NCI-H146 (cell line): ENCODE measurements at places on chromosomes 11 and 22.
A peak's percentile ranks its signal among the peaks of the same experiment; 100 is the strongest.

GRCh38 chr11:67615728-67616430 lies 9.1 kb downstream of the NDUFV1 start:
- no peak for DNase-seq

DNA sequence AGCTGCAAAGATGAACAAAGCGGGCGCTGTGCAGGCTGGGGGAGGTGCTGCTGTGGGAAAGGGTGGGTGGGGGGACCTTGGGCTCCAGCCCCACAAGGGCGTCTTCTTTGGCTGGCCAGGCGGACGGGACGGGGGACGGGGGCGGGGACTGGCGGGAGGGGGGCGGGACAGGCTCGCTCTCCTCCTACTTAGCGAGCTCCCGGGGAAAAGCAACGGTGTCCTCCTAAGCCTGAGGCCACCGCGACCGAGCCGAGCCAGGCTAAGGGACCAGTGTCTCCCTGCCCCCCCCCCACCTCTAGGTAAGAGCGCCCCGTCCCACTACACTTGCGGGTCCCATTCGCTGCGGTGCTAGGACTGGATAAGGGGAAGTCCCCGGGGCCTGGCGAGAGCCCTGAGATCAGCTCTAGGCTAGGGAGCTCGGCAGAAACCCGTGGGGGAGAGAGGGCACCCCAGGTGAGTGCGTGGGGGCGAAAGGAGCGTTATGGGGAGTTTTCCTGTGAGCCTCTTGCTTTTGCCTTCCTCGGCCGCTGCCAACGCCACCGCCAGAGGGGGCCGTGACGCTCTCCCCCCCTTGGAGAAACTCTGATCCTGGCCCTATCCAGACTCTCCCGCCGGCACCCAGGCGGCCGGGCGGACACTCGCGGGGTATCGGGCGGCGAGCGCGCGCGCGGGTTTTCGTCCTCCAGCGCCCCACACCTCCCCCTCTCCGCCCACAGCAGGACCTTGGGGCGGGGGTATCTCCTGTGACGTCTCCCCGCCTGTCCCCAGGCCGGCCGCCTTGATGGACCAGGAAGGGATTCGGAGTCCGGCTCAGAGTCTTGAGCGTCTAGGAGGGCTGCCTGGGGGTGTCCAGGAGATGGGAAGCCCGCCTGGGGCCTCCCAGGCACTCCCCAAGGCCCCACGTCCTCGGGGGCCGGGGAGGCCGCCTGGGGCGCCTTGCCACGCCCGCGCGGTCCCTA lies at the start of gene PHLDB1:
Gene PHLDB1 (plus strand): TSS at position 215 of the 959 bp plus-strand sequence. CDS start 6,222 bp downstream, outside the sequence.
- peak; percentile 62 for DNase-seq

DNA sequence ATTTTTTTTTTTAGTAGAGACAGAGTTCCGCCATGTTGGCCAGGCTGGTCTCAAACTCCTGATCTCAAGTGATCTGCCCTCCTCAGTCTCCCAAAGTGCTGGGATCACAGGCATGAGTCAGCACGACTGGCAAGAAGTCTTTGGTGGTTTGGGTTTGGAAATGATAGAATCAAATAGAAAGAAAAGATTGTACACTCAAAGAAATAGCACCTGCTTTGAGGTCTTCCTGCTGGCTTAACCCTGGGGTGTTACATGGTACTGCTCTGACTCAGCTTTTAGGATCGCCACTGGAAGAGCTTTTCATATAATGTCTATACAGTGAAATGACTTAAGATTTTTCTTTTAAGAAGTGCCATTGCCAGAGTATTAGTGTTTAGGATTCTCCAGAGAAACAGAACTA lies 50.2 kb downstream of the JAM3 start:
- DNase-seq = no peak

GRCh38 chr11:61335355-61335710 lies 2.3 kb downstream of the TKFC start:
- DNase-seq = no peak

- no peak for DNase-seq
Observed at GRCh38 chr11:69301455-69302401, 7.8 kb downstream of the MYEOV start.

DNA sequence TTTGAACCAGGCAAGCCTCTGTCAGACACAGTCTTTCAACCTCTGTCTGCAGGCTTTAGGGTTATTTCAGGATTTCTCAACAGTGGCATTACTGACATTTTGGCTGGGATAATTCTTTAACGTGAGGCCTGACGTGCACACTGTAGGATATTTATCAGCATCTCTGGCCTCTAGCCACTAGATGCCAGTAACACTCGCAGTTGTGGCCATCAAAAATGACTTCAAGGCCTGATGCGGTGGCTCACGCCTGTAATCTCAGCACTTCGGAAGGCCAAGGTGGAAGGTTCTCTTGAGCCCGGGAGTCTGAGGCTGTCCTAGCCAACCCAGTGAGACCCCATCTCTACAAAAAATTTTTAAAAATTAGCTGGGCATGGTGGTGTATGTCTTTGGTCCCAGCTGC lies 113.0 kb downstream of the CCDC81 start:
- DNase-seq = no peak

DNA sequence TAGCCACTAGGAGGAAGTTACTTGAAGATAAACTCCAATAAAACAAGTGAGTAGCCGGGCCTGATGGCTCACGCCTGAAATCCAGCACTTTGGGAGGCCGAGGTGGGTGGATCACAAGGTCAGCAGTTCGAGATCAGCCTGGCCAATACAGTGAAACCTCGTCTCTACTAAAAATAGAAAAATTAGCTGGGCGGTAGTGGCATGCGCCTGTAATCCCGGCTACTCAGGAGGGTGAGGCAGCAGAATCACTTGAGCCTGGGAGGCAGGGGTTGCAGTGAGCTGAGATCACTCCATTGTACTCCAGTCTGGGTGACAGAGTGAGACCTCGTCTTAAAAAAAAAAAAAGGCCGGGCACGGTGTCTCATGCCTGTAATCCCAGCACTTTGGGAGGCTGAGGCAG lies 34.0 kb upstream of the CLPB start:
- DNase-seq = no peak

DNA sequence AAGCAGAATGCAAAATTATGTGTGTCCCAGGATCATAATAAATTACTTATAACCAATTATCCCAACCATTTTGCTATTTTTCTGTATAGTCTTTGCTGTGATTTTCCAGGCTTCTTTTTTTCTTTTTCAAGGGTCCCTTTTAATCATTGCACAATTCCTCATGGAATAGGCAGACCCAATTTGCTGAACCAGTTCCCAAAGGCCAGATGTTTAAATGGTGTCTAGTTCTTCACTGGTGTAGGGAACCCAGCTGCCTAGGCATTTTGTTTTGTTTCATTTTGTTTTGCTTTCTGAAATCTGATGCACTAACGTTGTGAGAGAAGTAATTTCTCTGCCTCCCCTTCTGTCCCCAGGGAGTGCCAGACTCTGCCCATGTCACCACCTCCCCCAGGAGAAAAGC lies 60.4 kb downstream of the CHST1 start:
- DNase-seq = no peak

DNA sequence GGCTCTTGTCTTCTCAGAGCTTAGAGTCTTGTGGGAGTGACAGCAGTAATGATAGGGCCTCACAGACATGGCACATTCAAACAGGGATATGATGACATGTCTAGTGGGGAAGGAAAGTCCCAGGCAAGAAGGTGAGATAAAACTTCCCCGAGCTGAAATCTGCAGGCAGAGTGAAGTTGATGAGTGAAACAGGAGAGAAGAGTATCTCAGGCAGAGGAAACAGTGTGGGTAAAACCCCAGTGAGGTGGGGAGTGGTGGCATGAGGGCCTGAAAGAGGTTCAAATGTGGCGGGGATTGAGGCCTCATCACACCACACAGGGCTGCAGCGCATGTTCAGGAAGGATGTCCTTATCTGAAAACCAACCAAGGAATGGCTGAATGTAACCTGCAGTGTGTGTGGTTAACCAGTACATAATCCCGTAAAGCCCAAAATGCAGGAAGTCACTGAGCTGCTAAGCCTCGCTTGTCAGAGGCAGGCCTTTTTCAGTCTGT lies 153.8 kb upstream of the E2F8 start:
- DNase-seq = no peak

- DNase-seq = no peak
Observed at GRCh38 chr11:118565051-118565450, 680 bp downstream of the IFT46 start.

DNA sequence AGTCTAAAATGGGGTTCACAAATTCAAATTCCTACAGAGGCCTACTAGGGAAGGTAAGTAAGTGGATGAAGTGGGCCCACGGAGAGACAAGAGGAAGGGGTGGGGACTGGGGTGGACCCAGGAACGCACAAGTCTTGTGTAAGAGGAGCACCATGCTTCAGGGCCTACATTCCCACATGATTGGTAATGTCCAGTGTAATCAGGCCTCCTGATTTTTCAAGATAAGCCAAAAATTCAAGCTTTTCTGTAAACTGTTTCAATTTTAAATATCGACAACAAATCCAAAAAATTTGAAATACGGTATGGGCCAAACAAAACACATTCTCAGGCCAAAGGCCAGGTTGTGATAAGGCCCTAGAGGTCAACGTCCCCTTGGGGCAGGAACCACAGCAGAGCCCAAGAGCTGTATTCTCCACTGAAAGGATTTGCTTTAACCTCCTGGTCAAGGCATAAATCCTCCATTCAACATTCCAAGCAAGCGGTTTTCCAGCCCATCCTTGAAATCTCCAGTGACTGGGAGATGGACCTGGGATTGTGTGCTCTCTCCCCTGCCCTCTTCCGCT lies 116.4 kb downstream of the TRIM29 start:
- no peak for DNase-seq

GRCh38 chr11:128036556-128037093 lies 550.7 kb downstream of the ETS1 start:
- DNase-seq = no peak
